HEK293T (cell line): ENCODE measurements at places on chromosomes 7 and 10.

DNA sequence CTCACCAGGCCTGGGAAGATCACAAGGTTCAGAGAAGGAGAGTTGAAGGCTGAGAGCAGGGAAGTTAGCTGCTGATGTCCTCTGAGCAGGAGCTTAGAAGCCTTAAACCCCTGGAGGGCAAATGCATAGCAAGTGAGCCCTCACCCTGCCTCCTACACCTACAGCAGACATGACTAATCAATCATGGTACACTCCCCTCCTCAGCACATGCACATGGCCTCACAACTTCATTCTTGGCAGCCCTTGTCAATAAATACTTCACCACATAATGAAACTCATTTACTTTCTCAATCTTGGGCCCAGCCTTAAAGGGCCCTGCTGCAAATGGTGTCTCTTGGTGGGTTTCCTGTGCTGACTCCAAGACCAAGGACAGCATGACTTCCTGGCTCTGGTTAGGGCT, 12.9 kb downstream of the MMRN2 start:
- DNase-seq = no peak

DNA sequence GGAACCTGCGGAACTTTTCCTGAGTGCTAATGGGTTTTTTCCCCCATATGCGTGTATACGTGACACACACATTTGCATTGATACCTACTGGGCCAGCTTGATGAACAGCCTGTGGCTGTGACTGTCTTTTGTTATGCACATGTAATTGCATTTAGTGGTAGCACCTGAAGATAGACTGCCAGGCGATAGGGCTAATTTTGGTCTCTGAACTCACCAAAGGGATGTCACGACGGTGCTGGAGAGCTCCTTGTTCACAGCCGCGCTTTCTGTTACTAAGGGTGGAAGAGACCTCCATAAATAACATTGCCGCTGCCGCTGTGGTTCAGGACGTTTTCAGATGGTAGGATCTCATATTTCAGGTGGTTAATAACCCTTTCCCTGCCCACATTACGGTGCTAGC, 133.2 kb downstream of the CAMK1D start:
- DNase-seq = no peak

GRCh38 chr7:116670409-116671015, 1.5 kb upstream of the MET start:
- no peak for DNase-seq

DNA sequence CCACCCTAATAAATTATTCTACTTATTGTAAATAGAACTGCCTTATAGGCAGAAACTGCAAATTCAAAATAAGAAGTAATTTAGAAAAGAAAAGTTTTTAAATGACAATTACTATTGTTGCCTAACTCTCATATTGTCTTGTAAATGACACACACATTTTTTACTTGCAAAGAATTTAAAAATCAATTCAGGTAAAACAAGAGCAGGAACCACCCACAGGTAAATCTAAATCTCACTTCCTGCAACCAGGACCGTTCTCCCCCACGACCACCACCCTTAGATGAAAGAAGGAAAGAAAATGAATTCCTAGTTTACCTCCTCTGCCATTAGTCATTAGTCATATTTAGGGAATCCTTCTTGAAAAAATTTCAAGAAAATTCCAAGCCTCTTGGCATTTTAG, 4.8 kb upstream of the AASS start:
- no peak for DNase-seq

DNA sequence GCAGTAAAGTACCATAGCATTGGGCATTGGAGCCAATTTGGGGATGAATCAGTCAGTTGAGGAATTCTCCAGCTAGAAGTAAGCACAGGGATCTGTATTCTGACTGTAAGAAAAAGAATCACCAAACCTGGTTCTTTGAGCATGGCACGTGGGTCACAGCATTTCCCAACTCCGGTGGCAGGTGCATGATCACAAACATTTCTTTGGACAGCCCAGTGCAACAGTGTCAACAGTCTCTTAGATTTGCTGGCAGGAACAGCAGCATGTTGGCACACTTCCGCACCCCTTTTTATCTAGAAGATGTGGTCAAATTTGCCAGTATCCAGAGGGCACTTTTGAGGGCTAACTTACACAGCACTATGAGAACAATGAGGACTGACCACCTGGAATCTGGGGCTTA, 437.5 kb upstream of the GHITM start:
- DNase-seq = no peak

- no peak for DNase-seq
These were observed 383.5 kb downstream of the SFMBT2 start for GRCh38 chr10:7027237-7027912.
